Panc1 (cell line): ENCODE measurements at places on chromosomes 16 and 17.

DNA sequence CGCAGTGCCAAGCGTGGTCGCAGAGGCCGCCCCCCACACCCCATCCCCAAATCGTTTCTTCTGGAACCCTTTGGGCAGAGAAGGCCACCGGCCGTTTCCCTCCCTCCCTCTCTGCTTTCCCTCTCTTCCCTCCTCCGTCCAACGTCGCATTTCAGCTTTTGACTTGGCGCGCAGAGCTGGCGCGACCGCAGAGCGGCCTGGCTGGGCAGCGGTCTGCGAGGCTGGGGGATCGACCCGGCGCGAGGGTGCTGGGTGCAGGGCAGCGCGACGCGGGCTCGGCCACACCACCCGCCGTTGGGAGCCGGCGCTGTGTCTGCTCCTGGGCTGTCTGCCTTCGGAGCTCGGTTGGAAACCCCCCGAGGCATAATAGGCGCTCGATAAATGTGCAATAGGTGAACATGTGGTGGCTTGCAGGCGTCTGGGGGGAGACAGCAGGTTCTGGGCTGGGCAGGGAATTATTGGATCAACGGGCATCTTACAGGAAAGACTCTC lies 2.8 kb upstream of the NTN3 start:
- DNase-seq: no peak

DNA sequence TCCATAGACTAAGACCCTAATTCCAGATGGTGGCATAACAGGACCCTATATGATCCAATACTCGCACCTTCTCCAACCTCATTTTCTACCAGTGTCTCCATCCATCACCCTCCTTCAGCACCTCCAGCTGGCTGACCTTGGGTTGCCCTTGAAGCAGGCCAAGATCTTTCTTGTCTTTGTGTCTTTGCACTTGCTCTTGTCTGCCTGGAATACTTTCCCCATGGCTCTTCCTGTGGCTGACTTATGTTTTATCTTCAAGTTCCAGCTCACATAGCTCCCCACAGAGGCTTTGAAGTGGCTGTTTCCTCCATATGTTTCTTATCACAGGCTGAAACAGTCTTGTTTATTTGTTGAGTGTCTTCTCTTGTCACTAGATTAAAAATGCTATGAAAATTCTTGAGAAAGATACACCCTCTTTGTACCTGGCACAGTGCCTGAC lies 29.6 kb upstream of the MMD start:
- no peak for DNase-seq

DNA sequence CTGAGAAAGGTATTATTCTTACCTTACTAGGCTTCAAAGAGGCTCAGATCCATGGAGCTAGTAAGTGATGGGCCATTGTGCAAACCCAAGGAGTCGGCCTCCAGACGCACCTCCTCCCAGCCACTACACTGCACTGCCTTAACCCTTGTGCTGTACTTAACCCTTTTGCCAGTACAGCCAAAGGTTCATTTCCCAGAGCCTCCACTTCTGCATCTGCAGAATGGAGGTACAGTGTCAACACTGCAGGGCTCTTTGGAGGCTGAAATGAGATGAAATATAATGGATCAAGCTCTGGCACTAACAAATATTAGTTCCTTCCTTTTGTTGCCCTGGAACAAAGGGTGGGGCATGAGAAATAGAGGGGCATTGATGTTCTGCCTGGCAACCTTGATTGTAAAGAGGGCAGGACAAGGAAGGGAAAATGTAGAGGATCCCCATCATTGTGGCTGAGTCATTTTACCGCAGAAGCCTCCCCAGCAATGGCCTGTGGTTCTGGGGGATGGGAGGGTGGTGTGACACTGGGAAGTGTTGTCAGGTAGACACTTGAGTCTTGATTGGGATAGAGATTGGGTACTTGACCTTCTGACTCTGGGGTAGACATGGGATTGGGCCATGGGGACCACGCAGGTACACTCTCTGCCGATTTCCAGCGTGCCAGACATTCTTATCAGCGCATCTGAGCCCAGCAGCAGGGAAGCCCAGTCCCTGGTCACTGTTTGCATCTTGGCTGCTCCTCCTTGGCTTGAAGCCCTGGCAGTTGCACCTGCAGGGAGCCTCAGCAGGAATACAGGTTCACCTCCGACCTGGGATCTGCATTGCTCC lies 84.0 kb downstream of the MSI2 start:
- no peak for DNase-seq

DNA sequence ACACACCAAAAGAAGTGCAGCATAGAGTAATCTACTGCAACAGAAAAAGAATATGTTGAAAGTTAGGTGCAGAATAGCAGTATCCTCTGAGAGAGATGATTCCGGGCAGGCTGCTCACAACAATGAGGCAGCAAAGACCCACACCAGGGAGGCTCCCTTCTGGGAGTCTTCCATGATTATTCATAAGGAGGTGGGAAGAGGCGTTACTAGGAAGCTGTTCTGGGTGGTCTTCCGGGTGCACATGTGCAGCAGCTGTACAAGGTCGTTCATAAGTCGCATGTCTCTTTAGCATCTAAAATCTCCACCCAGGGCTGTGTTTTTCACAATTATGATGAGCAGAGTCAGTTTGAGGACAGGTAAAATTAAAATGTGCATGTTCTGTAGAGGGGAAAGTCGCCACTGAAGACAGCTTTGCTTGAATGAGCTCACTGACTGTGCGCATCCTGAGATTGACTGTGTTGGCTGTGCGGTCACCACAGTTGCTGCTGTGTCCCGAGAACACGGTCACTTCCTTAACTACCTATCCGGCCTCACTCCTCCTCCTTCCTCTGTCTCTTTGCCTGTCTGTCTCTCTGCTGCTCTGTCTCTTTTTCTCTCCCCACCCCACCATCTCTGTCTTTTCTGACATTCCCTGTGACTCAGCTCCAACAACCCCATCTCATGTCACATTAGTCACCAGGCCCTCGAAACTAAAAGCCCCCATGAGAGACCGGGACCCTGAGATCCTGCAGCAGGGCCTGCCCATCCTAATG lies 125.5 kb upstream of the HSBP1 start:
- DNase-seq: no peak

DNA sequence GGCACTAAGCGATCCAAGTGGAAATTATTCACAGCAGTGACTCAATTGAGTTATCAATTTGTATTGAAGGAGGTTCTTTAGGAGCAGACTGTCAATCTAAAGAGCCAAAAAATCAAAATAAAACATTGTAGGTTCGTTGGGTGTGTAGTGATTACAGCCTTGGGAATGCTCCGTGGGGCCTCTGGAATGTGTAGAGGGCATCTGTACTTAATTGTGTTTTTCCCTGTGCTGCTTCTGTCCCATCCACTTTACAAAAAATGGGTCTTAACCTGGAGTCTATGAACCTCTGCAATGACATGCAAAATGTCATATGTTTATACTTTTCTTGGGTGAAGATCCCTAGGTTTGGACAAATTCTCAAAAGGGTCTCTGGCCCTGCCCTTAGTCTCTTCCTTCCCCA lies 215.1 kb downstream of the CCDC182 start:
- no peak for DNase-seq

GRCh38 chr17:70521821-70522256 lies 352.5 kb downstream of the KCNJ2 start:
- no peak for DNase-seq

- DNase-seq: no peak
Measured at GRCh38 chr16:81547194-81547938, 102.8 kb downstream of the CMIP start.
